ENCODE measurements at places on chromosomes 2 and 18.

GRCh38 chr2:235707411-235708096 lies 213.7 kb downstream of the AGAP1 start:
- DNase-seq, result no peak

DNA sequence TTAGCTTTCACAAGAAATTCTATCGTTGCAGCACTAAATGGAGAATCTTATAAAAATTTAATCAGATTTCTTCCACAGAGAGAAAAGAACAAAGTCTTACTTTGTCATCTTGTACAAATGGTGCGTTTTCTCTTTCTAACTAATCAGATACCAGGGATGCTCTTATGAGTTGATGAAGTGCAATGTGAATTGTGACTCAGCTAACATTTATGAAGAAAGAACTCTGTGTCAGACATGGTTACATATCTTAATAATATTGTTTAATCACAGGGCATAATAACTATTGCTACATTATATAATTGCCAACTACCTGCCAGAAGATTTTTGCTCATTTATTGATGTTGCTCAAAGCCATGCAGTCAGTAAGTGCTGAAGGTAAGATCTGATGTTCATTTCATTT lies 465.0 kb downstream of the CCDC85A start:
- DNase-seq, result no peak

DNA sequence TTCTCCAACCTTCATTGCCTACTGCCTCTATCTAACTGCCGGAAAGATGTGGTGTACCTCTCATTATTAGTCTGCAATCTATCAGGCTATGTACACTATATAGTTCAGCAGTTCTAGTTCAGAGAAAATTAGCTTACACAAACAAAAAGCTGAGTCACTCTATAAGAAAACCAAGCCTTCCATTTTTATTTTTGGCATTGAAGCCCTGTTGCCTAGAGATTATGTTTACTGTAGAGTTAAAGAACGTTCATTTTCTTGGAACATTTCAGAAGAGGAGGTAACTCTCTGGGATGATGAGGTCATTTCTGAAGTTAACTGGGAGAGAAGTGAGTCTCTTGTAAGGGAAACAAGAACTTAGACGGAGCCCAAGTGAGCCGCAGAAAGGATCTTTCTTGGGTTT lies 133.5 kb downstream of the FAM124B start:
- DNase-seq, result no peak

DNA sequence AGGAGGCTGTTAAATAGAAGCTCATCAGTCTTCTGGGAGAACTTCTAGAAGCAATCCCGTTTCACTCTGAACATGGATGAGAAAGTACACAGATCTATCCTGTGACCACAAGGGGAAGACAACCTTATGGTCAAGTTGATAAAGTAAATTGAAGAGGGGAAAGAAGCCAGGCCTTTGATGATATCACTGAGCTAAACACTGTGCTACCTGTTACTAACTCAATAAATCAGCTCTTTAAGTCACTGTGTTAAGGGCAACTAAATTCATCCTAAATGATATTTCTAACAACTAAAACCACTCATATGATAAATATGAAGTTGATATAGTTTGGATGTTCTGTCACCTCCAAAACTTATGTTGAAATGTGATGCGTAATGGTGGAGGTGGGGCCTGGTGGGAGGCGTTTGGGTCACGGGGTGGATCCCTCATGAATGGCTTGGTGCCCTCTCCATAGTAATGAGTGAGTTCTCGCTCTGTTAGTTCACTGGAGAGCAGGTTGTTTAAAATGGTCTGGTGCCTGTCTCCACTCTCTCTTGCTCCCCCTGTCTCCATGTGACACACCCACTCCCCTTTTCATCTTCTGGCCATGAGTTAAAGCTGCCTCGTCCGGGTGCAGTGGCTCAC lies 23.6 kb downstream of the OLA1 start:
- DNase-seq, result no peak

- DNase-seq, result no peak
Observed at GRCh38 chr2:128796321-128796720, 477.7 kb upstream of the HS6ST1 start.

- DNase-seq, result no peak
Observed at GRCh38 chr18:74951165-74951760, 257.7 kb downstream of the PTGR3 start.

DNA sequence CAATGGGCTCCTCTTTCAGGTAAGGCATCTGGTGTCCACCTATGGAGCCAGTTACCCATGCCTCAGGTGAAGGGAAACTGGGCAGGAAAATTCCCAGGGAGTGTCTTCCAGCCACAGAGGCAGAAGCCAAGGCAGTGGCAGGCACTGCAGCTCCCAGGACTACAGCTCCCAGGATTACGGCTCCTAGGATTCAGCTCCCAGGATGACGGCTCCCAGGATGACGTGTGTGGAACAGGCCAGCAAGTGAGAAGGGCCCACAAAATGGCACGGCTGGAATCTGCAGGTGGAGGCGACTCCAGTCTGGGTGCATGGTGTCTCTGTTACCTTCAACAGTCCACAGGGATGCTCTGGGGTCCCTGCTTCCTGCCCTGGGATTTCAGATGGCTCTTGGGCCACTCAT lies 92.1 kb downstream of the PTGR3 start:
- no peak for DNase-seq

DNA sequence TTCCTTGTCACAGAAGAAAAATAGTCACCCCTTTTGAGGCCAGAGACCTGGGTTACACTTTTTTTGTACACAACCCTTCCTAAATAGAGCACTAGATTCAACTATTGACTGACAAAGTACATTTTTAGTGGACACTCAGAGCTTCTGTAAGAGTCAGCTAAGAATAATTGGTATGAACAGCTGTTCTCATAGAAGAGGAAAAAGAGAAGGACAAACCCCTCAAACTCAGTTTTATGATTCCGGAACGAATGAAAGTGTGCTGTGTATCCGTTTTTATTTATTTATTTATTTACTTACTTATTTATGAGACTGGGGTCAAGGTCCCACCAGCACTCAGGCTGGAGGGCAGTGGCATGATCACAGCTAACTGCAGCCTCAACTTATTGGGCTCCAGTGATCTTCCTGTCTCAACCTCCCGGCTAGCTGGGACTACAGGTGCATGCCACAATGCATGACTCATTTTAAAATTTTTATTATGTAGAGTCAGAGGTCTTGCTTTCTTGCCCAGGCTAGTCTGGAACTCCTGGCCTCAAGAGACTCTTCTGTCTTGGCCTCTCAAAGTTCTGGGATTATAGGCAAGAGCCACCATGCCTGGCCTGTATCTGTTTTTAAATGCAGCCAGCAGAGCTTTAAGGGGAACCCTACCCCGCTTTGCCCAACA lies 36.0 kb upstream of the FZD5 start:
- DNase-seq, result no peak

DNA sequence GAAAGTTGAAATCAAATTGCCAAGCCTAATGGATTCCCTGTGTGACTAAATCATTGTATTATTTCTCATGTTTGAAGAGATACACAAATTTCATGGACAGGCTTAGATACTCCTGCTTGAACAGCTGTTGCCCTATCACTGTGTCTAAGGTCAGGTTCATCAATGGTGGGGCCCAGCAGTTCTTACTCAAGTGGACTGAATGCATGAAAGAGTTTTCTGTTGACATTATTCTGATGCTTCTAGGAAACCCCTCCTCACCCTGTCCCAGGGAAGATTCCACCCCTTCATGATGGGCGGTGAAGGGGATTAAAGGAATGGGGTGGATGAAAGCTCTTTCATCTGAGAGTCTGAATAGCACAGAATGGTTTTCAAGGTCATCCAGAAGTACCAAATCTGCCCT lies 148.8 kb downstream of the INO80D start:
- no peak for DNase-seq

DNA sequence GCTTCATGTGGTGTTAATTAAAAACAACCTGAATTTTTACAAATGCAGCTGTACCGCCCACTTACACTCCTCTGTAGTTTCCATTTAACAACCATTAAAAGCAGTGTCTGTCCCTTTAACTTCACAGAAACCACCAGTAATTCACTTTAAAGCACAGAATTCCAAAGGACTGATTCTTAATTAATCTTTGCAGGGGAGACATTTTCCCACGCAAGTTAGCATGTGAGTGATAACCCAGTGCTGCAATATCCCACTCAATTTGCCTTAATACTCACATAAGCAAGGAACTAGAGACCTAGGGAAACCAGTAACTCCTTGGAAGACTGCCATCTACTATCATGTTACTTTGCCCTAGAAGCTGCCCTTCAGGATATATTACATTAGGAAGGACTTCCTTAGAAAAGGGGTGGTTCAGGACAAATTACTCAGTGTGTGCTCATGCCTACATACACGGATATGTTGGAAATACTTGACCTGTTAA lies 102.3 kb downstream of the OSR1 start:
- no peak for DNase-seq

DNA sequence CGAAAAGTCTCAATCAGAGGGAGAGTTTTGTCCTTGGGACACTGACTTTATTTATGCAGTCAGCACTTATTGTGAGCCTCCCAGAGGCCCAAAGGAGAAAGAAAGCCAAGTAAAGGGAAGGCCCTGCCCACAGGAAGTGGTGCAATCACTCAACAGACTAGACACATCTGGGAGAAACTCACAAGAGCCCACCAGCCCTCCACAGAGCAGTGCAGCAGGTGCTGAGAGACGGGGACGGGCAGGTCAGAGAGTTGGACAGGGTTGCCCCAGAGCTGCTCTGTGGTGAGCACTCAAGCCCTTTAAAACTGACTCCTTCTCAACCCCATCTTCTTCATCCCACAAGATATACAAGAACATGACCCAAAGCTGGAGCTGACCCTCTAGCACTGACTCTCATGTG lies 96.0 kb downstream of the TFCP2L1 start:
- no peak for DNase-seq

- no peak for DNase-seq
Observed at GRCh38 chr2:231184319-231184718, 14.1 kb upstream of the ARMC9 start.

GRCh38 chr2:219798430-219798829 lies 171.0 kb downstream of the SLC4A3 start:
- DNase-seq, result no peak

GRCh38 chr2:224608104-224608503 lies 22.9 kb upstream of the CUL3 start:
- DNase-seq, result no peak

- DNase-seq, result no peak
Observed at GRCh38 chr2:170344663-170345346, 166.9 kb downstream of the MYO3B start.

- no peak for DNase-seq
Observed at GRCh38 chr2:9950521-9951271, 797 bp upstream of the GRHL1 start.

DNA sequence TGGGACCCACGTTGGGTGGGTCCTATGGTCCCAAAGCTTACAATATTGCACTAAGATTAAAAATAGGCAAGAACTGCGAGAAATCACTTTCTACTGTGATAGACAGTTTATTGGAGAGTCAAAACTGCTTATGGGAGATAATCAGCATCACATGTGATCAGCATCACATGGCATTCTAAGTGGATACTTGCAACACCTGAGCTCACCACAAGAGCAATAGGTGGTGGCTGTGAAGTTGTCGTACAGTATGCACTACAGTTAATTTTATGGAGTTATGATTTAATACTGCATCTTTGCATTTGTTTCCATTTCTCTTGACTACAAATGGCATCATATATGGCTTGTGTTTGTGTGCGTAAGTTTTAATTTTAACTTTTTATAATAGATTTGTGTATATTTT lies 11.6 kb downstream of the PNO1 start:
- DNase-seq, result no peak

DNA sequence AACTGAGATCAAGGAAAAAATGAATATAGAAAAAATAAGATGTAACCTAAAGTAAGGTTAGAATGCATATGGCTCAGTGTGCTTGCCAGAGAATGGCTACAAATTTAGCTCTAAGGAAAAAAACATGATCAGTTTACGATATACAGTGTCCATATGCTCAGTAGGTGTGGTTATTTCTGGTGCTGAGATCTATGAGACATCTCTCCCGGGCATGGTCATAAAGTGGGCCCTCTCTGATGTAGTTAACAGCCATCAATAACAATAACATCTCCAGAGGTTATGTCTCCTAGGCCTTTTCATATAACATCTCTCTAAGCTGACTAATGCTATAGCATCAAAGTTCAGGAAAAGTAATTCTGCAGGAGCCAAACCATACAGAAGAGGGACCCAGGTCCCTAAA lies 56.3 kb upstream of the UBE2E3 start:
- DNase-seq, result no peak

- DNase-seq, result no peak
Observed at GRCh38 chr2:239543702-239544101, 142.9 kb upstream of the HDAC4 start.

GRCh38 chr2:38098421-38099098 lies 22.6 kb upstream of the CYP1B1 start:
- DNase-seq, result no peak

DNA sequence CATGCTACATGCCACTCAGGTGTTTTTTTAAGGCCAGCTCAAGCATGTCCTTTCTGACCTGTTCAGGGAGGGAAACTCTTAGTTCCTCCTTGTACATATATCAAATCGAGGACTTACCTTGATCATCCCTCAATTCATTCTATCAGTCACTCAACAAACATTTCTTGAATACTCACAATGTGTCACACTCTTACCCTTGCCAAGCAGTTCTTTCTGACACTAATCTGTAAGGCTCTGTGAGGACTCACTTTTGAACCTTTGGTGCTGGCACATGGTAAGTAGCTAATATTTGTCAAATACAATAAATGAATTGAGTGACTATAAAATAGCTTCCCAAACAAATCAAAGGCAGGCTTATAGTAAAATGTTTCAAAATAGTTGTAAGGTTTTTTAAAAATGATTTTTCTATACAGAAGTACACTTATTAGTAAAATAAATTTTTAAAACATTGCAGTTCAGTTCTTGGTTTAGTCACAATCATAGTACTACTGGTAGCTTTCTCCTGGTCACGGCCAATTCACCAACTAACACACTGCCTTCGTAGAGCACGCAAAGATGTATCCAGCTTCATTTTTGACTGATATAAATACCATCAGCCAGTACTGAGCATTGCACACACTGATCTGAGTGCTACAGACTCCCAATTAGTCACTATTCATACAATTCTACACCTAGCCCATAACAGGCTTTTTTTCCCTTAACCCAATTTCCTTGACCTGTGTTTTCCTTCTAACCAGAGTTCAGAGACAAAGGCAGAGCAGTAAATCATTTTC lies 50.9 kb downstream of the ZEB2 start:
- no peak for DNase-seq

DNA sequence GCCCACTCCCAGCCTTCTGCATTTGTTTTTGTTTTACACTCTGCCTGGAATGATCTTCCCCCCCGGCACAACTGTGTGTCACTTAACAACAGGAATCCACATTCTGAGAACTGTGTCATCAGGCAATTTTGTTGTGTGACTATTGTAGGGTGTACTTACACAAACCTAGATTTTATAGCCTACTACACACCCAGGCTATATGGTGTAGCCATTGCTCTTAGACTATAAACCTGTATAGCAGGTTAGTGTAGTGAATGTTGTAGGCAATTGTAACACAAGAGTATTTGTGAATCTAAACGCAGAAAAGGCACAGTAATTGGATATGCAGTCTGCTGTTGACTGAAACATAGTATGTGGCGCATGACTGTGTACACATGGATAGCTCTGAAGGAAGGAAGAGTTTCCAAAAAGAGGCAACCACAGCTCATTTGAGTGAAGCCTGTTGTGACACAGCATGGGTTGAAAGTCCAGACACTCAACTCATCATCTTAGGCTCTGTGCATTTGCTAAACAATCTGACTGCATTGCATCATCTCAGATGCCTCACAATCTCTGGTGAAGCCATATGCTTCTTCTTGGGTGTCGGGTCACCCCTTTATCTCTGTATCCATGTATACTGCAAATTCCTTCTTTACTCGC lies 506.6 kb upstream of the SPHKAP start:
- no peak for DNase-seq

Data from activated CD4-positive, alpha-beta T cell treated with anti-CD3 and anti-CD28 coated beads, Interleukin-2, Interleukin-6, amounts not matched to agents 100 ng/mL and 50 ng/mL, durations not matched to agents 16 hours and 8 hours (primary cell).